ENCODE measurements at places on chromosomes 1 and 21. TPM values are rescaled to one million over a fixed set of nuclear protein-coding genes. Genes with fewer than 3 reads are reported as not detected.

The SLC30A1 gene
- 9.3 TPM for total RNA-seq

The HMGN1 gene
- 389 TPM for total RNA-seq

The TMEM200B gene
- total RNA-seq = not detected

The CTH gene
- total RNA-seq = 2.9 TPM

DNA sequence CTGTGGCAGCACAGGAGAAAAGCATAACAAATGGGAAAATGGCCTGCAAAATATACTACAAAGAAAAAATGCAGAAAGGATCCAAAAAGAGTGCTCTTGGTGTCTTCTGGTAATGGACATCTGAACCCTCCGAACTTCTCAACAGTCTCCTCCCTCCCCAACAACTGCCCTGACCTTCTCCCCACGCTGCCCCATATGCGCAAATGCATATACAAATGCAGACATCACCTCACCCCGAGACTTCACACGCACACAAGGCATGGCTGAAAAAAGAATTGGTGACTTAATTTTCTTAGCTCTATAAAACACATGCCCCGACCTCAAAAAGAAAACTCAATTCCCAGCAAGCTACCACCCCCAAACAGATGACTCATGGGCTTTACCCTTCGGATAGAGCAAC is 8.4 kb downstream of the KCND3 start:
- no peaks in the 10 kb centered on the region for H3K36me3 ChIP-seq
- DNase-seq = no peak
- no peaks in the 10 kb centered on the region for H3K4me1 ChIP-seq
- H3K4me3 ChIP-seq = no peak overlapping the region
- H3K27ac ChIP-seq = no peak overlapping the region

DNA sequence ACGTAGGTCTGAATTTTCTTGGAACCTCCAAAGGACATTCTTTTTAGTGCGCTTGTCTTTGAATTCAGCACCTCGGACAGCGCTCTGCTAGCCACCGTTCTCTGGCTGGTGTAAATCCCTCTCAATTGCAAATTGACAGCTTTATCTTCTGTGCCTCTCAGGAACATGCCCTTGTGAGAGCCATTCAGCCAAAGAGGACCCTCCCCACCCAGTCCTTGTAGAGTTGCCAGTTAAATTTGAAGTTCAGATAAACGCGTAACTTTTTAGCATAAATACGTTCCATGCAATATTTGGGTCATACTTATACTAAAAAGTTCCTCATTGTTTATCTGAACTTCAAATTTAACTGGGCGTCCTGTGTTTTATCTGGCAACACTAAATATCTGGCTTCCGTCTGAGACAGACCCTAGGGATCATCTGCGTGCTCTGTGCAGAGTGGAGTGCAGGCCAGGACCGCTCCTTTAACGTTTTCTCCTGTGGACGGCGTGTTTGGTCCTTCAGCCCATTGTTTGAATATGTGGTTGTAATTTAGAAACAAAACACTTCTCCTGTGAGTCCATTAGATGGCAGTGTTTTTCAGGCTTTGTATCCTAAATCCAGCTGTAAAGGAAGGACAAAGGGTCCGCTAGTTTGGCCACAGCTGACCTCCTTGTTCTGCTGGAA is 7.0 kb downstream of the KCNAB2 start:
- no peak overlapping the region for H3K27ac ChIP-seq
- H3K4me3 ChIP-seq = no peak overlapping the region
- H3K4me1 ChIP-seq = peaks cover 11% of the 10 kb centered on the region
- DNase-seq = peak; percentile 71

DNA sequence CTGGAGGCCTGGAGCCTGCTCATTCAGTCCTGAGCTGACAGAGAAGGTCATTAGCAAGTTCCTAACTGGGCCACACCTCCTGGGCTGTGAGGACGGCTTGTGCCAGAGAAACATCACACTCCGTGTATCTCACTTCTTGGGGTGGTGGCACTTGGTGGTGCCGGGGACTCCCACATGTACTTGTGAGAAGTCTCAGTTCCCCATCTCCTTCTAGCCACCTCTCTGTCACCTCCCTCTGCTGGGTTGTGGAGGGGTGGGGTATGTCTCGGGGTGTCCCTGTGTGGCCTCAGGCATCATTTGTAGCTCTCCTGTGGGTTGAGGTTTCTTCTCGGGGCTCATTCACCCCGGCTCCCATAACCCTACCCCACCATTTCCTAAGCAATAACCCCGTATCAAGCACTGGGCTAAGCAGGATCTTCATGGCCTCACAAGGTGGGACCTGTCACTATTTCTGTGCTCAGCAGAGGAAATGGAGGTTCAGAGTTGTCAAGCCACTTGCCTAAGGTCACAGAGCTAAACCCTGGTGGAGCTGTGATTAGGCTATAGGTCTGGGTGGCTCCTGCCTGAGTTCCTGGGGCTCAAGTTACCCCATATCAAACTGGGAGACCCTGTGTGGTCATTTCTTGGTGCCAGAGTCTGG is 62.5 kb downstream of the UBIAD1 start:
- DNase-seq = no peak
- H3K4me1 ChIP-seq = peaks cover 11% of the 10 kb centered on the region
- H3K36me3 ChIP-seq = no peaks in the 10 kb centered on the region
- H3K27ac ChIP-seq = no peak overlapping the region
- H3K4me3 ChIP-seq = no peak overlapping the region
- H3K27me3 ChIP-seq = peaks cover 24% of the 10 kb centered on the region

DNA sequence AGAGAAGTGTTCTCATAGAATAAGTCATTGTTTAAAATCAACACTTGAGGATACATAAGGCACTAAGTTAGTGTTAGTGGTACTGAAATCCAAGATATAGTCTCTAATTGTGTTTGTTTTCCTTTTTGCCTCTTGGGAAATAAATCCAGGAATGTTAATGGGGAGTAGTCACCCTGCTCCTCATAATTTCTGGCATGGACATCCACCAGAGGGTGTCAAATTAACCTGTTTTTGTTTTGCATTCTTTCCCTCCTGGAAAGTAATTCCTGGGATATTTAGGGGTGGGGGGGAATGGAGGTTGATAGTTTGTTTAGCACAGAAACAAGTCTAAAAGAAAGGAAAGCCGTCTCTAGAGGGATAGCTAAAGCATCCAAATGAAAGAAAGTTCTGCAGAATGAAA is 87.8 kb upstream of the MAP1LC3C start:
- no peak for DNase-seq
- no peaks in the 10 kb centered on the region for H3K4me1 ChIP-seq
- H3K27ac ChIP-seq = no peak overlapping the region
- peaks cover 2% of the 10 kb centered on the region for H3K27me3 ChIP-seq

- H3K36me3 ChIP-seq = peaks cover 3% of the 10 kb centered on the region
- H3K27me3 ChIP-seq = peaks cover 34% of the 10 kb centered on the region
- no peak overlapping the region for H3K27ac ChIP-seq
- H3K4me3 ChIP-seq = no peak overlapping the region
- no peak for DNase-seq
- peaks cover 23% of the 10 kb centered on the region for H3K4me1 ChIP-seq
These were observed 20.9 kb upstream of the SAMD11 start for GRCh38 chr1:902802-903201.

- H3K4me3 ChIP-seq = no peak overlapping the region
- peaks cover 5% of the 10 kb centered on the region for H3K4me1 ChIP-seq
- H3K36me3 ChIP-seq = peaks cover 36% of the 10 kb centered on the region
These were observed 49.9 kb downstream of the SUCO start for GRCh38 chr1:172582889-172583288.

DNA sequence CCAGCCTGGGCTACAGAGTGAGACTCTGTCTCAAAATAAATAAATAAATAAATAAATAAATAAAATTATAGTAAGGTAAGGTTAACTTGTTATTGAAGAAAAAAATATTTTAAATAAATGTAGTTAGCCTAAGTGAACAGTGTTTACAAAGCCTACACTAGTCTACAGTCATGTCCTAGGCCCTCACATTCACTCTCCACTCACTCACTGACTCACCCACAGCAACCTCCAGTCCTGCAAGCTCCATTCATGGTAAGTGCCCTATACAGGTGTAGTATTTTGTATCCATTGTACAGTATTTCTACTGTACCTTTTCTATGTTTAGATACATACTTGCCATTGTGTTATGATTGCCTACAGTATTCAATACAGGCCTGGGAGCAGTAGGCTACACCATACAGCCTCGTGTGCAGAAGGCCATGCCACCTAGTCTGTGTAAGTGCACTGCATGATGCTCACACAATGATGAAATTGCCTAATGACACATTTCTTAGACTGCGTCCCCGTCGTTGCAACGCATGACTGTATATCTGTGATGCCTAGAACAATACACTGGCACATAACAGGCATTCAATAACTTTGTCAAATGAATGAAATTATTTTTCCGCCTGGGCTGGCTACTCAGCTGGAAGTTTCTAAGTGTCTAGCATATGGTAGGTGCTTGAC is 14.8 kb downstream of the KCNN3 start:
- DNase-seq = no peak
- no peaks in the 10 kb centered on the region for H3K36me3 ChIP-seq
- peaks cover 2% of the 10 kb centered on the region for H3K4me1 ChIP-seq
- no peak overlapping the region for H3K27ac ChIP-seq
- no peaks in the 10 kb centered on the region for H3K27me3 ChIP-seq
- H3K4me3 ChIP-seq = no peak overlapping the region

DNA sequence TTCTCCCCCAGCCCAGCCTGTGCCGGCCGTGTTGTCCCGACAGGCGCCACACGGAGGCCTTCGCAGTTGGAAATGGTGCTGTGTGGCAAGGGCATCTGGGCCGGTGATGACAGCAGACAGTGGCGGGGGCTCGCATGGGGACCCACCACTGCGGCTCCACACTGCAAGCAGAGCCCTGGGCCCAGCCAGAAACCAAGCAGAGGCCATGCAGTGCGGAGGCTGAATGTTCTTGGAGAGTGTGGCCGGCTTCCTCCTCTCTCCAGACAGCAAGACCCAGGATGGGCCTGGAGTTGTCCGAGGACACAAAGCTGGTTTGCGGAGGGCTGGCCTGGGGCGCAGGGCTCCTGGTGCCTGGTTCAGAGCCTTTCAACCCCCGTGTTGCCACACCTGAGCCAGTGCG is 104.6 kb downstream of the SIK1 start:
- no peak overlapping the region for H3K4me3 ChIP-seq
- no peaks in the 10 kb centered on the region for H3K36me3 ChIP-seq
- peaks cover 8% of the 10 kb centered on the region for H3K4me1 ChIP-seq
- H3K27me3 ChIP-seq = no peaks in the 10 kb centered on the region
- no peak overlapping the region for H3K27ac ChIP-seq

- H3K36me3 ChIP-seq = no peaks in the 10 kb centered on the region
- no peak for DNase-seq
- no peak overlapping the region for H3K4me3 ChIP-seq
- no peak overlapping the region for H3K27ac ChIP-seq
These were observed 284.5 kb downstream of the PTPRU start for GRCh38 chr1:29520571-29521437.

DNA sequence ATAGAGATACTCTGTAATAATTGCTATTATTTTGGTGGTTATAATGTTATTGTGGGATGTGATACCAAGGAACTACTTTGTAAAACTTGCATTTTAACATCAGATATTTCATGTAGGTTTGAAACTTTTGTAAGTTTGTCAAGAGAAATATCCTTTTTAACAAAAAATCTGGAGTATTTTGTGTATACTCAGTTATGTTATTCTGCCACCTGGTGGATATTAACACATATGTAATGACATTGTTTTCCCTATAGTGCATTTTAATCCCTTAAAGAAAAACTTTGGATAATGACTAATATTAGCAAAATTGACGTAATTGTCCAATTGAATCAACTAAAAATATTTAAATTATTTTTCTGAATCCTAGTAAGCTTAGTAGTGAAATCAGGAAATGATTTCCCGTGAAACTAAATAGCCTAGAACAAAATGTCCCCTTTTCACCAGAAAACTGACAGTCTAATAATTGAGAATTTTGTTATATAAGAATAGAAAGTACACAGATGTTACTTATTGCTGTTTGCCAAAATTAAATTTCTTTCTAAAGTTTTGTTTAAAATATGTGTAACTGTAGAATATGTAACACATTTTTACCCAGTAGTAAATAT is 39.6 kb downstream of the KCTD3 start:
- no peak overlapping the region for H3K27ac ChIP-seq
- no peaks in the 10 kb centered on the region for H3K36me3 ChIP-seq
- no peak overlapping the region for H3K4me3 ChIP-seq
- no peak for DNase-seq

DNA sequence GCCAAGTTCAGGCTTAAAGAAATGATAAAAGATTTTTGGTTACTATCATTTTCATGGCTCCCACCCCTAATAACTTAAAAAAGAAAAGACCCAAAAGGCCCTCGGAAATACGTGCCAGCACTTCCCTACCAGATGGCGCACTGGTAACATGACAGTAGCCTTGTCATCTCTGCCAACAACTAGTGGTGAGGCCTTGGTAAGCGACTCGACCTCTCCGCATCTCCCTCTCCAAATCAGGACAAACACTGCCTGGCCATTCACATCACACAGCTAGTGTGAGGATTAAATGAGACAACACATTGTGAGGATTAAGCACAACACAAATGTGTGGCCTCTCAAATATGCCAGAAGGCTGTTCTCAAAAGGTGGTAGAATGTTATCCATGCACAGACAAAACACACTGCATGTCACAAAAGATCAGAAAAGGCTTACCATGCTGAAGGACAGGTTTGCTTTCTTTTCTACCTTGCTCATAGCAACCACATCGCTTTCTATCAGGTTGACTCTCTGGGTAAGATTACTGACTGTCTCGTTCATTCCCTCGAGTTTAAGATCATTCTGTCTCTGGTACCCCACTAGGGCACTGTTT is 16.4 kb downstream of the TEX38 start:
- no peaks in the 10 kb centered on the region for H3K27me3 ChIP-seq
- no peak for DNase-seq
- peaks cover 73% of the 10 kb centered on the region for H3K36me3 ChIP-seq
- no peak overlapping the region for H3K4me3 ChIP-seq
